ENCODE measurements at places on chromosomes 7 and 10. TPM values are rescaled to one million over a fixed set of nuclear protein-coding genes. Genes with fewer than 3 reads are reported as not detected.

DNA sequence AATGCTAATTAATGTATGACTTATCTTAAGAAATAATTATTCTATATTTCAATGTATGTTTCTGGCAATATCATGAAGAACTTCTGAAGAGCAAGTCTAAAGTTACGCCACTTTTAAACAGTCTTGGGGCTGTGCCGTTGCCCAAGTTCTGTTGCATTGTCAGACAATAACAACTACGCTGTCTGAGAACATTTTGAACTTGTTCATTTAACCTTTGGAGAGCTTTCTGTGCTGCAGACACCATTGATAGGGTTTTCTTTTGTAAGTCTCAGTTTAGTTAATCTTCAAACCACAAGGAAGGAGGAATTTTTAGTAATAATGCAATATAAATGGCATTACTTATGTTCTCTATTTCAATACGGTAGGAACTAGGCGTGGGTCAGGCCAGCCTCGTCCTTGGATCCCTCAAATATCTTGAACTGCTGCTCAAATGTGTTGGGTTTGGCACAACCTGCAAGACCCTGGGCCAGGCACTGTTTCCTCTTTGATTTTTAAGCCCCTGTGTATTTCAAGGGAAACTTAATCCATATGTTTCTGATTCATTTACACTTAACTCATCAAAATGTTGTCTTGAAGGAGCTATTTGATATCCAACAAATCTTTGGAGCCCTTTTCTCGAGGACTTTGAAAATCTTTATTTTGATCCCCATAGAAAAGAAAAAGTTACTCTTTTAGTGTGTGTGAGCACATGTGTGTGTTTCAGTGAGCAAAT is 215.5 kb downstream of the INHBA start:
- DNase-seq: no peak

- DNase-seq: no peak
Observed at GRCh38 chr10:126611303-126611702, 59.2 kb downstream of the C10orf90 start.

DNA sequence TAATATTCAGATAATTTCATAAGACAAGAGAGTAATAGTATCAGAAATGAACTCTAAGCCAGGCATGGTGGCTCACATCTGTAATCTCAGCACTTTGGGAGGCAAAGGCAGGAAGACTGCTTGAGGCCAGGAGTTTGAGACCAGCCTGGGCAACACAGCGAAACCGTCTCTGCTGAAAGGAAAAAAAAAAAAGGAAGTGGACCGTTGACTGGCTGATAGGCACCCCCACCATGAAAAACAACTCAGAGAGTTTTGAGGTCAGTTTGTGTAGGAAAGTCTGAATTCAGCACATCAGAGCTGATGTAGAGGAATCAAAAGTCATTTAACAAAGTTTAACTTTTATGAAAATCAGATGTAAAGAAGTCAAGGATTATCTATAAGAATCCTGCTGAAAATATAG is 63.2 kb upstream of the AMPH start:
- no peak for DNase-seq

GRCh38 chr10:130028465-130028819 is 64.4 kb upstream of the EBF3 start:
- DNase-seq: no peak

Gene ITPRIP
- total RNA-seq: 90.7 TPM

Gene TMEM196
- total RNA-seq: not detected

Gene TMEM270
- not detected for total RNA-seq
